Right ventricle myocardium superior (tissue), 1 donor: ENCODE measurements at places on chromosomes 1 and 21.

- DNase-seq, result no peak
Observed at GRCh38 chr1:203696673-203697072, 68.3 kb upstream of the LAX1 start.

- no peak for DNase-seq
Observed at GRCh38 chr1:150221552-150221951, 14.4 kb downstream of the ANP32E start.

GRCh38 chr1:183004141-183004540, 19.1 kb upstream of the LAMC1 start:
- DNase-seq, result no peak

DNA sequence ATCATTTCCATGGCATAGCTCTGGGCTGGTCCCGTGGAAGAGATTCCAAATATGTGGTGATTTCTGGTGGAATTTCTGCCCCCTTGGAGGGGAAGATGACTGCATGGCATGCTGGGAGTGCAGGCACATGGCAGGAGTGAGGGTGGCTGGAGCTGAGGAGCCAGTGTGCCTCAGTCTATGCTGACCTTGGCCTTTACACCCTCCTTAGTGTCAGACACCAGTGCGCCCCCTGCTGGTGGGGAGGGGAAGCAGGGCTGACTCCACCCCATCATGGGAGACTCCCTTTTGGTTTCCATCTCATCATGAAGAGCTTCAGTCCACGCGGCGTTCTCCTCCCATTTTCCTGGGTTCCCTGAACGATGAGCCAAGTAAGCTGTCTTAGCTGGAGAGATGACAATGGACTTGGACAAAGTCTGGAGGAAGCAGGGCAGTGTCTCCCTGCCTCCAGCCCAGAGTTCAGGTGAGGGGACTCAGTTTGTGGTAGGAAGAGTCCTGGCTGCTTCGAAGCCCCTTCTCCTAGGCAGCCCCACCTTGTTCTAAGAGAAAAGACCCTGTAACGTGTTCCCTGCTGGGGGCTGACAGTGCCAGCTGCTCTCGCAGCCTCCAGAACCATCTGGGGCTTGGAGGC, 10.3 kb downstream of the ALX3 start:
- peak; percentile 64 for DNase-seq

DNA sequence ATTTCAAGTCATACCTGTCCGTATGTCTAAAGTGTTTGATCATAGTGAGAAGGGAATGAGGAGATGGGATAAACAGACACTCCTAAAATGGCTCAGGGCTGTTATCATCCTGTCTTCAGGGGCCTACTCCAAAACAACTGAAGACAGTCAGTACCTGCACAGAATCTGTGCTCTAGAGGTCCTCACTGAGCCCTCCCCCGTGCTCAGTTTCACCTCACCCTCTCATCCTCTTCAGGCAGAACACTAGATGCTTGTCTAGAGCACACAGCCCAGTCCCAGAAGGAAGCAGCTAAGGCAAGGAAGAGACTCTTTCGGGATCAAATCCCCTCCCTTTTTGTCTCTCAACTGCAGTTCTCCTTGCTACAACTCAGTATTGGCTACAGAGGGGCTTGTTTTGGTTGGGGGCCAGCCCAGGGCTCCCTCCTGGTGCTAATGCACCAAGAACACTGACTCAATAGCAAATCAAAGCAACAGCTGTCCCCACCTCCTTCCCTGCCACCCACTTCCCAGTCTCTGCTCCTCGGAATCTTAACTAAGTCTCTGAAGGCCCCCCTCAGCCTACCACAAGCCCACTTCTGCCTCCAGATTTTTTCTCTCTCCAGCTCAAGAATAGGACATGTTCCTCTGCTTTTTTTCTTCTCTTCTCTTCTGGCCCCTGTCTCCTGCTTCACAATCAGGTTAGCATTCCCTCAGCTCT, 10.1 kb downstream of the CADM3 start:
- no peak for DNase-seq

- DNase-seq, result no peak
Observed at GRCh38 chr1:168210312-168210711, 15.5 kb upstream of the SFT2D2 start.
